ENCODE measurements at places on chromosomes 6 and 20. TPM values are rescaled to one million over a fixed set of nuclear protein-coding genes. Genes with fewer than 3 reads are reported as not detected.

The DTNBP1 gene
- total RNA-seq: 2.8 TPM

GRCh38 chr20:48585061-48585870, 242.5 kb downstream of the PREX1 start:
- DNase-seq: no peak

DNA sequence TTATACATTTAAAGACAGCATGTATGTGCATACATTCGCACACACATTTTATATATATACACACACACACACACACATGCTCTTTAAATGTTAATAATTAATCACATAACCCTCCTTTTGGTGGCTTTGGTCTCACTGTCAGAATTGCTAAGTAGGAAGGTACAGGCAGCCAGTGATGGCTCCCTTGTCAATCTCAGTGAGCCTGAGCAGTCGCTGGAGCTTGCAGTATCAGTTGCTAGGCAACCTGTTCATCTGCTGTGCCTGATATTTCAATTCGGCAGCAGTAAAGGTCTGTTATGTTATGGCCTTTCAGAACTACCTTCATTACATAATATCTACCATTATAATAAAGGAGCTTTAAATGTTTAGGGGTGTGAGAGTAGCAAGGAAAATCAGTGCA, 374.3 kb downstream of the LMBRD1 start:
- DNase-seq: no peak

The PGC gene
- total RNA-seq: not detected

The SEMG1 gene
- total RNA-seq: not detected

- DNase-seq: peak; percentile 70
Measured at GRCh38 chr6:158780988-158781691, 38.0 kb downstream of the EZR start.

DNA sequence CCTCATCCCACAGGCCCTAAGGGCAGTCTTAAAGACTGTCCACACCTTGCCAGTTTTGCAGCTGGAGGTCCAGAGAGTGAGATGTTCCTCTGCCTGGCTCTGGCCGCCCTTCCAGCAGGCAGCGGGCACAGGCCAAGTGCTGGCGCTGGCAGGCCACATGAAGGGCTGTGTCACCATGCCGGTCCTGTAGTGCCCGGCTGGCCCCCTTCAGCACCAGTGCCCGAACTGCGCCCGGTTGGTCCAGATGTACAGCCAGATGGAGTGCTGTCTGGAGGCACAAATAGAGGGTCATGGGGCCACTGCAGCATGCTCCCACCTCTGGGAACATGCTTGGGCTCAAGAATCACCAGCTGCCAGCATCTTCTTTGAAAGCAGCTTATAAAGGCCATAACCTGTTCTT, 3.8 kb downstream of the NFKBIE start:
- DNase-seq: no peak

- DNase-seq: peak; percentile 7
Measured at GRCh38 chr20:9442858-9443257, 71.5 kb upstream of the LAMP5 start.

GRCh38 chr6:160462551-160463109, 114.5 kb downstream of the SLC22A3 start:
- peak; percentile 82 for DNase-seq

The SYCP2L gene
- not detected for total RNA-seq

DNA sequence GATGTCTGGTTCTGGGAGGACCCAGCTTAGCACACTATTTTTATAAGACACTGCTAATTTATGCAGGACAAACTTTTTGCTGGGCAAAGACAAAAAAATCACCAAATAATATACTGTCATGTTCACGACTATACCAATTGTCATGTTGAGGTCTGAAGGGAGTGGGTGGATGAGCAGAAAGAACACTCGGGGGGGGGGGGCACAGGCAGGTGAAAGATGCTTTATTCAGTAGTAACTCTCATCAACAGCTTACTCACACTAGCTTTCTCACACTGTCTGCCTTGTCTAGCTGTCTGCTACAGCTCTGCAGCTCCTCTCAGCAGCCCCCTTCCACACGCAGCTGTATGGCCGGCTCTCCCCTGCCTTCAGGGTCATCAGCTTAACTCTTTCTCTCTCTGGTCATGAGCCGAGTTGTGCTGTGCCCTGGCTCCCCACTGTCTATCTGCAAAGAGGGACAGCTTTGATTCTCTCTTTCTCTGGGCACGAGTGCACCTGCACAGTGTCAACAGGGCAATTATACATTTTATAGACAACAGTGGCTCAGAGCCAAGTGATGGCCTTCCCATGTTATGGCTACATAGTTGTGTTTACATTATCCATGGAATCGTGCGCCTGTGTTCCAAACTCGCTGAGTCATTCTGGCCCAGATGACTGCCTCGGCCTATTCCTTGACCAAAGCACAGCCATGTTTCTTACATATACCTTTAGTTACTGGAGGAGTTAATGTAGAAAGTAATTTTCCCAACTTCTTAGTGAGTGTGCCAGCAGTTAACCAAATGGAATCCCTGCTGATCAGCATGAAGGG, 187.7 kb upstream of the PRSS16 start:
- no peak for DNase-seq

- DNase-seq: no peak
Measured at GRCh38 chr20:34010405-34010931, 16.8 kb downstream of the RALY start.

The NKAPL gene
- total RNA-seq: 1.0 TPM

DNA sequence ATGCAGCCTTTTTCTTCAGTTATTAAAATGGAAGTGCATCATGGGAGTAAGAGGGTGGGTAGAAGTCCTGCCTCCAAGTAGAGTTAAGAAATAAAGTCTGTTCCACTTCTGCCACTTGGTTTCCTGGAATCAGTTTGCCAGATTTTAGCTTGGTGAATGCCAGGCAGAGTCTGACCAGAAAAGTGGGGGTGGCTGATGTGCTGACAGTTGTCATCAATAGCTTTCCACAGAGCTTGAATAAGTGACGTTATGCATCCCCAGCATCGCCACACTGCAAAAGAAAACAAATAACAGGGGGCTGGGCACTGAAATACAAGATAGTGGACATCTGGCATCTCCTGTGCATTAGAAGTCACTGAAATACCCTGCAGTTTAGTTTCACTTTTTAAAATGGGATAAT, 30.8 kb upstream of the CEP162 start:
- DNase-seq: no peak

The SLC22A2 gene
- total RNA-seq: not detected

GRCh38 chr6:108134213-108134970, 31.4 kb upstream of the NR2E1 start:
- DNase-seq: no peak

DNA sequence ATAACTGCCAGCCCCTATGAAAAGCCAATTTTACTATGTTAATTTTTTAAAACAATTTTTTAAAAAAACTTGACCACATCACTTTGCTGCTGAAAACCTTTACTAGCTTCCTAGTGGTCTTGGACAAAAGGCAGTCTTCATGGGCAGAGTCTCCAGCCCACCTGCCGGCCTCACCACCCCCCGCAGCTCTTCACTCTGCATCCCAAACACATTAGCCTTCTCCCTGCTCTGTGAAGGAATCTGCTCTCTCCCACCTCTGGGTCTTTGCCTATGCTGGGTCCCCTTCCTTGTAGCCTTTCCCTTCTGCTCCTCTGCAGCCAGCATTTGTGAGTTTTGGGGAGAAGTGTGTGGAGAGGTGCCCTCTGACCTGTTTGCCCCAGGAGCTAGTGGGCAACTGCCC, 170.7 kb upstream of the MLN start:
- no peak for DNase-seq

GRCh38 chr6:136249336-136249735, 775 bp downstream of the MTFR2 start:
- DNase-seq: peak; percentile 46

DNA sequence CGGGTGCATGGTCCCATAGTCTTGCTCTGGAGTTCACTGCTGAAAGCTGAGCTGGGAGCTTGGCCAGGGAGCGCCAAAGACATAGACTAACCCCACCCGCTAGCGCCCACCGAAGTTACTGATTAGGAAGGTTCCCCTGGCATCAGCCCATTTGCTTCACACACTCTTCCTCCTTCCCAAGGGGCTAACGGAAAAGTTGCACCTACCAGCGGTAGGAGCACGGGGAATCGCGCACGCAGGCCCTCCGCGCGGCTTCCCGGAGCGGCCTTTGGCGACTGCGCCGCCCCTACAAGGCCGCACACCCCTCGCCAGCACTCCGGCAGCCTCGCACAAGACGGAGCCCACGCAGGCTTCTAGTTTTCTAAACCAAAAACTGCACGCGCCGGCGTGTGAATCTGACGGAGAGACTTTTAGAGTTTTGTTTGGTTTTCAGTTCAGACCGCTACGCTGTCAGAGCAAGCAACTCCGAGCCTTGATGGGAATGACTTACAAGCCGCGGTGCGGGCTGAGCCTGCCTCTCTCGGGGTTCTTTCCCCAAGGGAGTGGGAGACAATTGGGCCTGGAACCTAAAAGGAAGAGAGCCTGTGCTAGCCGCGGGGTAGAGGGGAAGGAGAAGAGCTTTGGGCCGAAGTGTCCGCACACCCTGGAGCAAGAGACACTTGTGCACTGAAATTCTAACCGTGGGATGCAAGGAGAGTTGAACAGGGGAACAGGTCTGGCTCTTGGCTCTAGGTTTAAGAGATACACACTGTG, 891 bp upstream of the POU3F2 start:
- DNase-seq: no peak

DNA sequence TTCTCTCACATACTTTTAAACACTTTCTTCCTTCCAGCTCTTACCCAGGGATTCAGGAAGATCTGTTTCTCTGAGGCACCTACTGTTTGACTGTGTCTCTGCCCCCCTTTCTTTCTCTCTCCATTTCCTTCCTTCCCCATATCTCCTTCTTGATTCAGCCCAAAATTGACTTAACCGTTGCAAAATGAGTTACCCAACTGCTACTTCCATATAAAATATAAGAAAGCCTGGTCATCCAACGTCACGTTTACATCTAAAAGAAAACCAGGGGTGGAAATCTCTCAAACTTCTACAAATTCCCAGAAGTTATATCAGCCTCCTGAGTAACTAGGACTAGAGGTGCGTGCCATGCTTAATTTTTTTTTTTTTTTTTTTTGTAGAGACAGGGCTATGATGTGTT, 95.2 kb upstream of the INSM1 start:
- no peak for DNase-seq

DNA sequence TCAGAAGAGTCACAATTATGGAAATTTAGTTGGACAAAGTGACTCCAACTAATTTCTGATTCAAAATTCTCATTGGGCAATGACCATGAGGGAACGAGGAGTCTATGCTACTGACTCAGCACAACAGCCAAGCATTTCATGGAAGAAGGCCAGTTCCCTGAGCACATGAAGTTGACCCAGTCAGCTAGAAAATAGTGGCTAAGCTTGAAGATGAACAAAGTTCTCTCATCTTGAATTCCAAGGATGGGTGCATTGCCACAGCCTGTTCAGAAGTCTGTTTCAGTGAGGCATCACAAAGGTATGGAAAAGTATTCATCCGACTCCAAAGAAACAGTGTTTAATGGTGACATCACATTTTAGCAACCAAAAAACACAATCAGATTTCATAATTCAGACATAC, 676.9 kb downstream of the HACE1 start:
- DNase-seq: peak; percentile 48

DNA sequence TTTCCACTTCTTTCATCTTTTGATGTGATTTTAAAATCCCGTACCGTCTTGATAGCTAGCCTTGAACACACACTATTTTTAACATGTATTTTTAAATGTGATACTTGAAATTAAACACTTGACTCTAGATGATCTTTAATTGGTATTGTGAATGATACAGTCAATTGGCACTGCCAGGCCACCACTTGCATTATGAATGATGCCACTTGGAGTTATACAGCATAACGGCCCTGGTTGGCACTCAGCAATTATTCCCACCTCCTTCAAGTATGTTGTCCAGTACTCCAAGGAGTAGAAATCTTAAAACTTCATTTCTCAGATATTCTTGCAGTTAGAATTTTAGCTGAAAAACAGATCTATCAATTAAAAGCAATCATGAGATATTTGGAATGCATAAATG, 62.9 kb downstream of the TENT5A start:
- no peak for DNase-seq

The COL10A1 gene
- total RNA-seq: not detected

DNA sequence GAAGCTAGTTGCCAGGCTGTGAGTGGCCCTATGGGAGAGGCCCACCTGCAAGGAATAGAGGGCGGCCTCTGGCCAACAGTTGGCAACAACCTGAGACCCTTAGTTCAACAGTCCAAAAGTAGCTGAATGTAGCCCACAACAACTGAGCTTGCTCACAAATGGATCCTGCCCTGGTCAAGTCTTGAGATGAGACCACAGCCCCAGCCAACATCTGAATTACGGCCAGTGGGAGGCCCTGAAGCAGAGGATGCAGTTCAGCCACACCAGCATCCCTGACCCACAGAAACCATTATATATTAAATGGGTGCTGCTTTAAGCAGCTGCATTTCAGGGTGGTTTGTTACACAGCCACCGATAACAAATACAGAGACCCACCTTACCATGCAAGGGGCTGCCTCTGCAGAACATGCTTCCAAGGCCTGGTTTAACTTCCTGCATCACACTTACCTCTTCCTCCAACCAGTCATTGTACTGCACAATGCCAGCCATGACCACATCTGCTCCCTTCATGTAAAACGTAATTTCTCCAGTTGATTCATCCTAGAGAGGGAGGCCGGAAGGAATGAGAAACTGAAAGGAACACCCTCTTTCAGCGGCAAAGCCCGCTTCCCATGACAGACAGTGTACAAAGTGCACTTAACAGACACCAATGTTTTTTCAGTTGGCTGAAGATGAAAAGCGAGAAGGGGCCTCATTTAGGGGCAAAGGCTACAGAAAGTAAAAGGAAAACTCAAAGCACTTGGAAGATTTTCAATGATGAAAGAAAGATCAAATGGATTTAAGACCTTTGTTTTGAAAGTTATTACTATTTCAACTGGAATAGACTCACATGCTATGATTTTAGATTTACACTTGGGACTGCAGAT, 86.2 kb upstream of the NFATC2 start:
- DNase-seq: no peak

GRCh38 chr6:20674664-20675063, 140.4 kb downstream of the CDKAL1 start:
- no peak for DNase-seq

DNA sequence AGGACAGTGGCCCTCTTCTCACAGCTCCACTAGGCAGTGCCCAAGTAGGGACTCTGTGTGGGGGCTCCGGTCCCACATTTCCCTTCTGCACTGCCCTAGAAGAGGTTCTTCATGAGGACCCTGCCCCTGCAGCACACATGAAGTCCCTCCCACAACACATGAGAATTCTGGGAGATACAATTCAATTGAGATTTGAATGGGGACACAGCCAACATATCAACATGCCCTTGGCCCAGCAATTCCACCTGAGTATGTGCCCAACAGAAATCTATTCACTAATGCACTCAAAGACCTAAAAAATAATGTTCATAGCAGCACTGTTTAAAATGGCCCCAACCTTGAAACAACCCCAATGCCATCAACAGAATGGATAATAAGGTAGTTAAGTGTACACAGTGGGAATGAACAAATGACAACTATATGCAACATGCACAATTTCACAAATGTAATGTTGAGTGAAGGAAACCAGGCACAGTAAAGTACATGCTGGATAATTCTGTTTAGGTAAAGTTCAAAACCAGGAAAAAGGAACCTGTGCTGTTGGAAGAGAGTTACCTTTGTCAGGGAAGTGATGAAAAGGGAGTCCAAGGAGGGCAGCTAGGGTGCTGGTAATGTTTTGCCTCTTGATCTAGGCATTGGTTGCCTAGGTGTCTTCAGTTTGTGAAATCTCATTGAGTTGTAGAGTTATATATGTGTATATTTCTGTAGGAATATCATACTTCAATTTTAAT, 16.1 kb downstream of the ISM1 start:
- no peak for DNase-seq

All from mammary epithelial cell (primary cell).